Stimulated activated memory B cell treated with anti-CD40 and anti-IgM and Interleukin-4, amounts not matched to agents 10 μg/mL and 1 μg/mL and 100 μg/mL, for 72 hours (primary cell): ENCODE measurements at places on chromosomes 3 and 15.

DNA sequence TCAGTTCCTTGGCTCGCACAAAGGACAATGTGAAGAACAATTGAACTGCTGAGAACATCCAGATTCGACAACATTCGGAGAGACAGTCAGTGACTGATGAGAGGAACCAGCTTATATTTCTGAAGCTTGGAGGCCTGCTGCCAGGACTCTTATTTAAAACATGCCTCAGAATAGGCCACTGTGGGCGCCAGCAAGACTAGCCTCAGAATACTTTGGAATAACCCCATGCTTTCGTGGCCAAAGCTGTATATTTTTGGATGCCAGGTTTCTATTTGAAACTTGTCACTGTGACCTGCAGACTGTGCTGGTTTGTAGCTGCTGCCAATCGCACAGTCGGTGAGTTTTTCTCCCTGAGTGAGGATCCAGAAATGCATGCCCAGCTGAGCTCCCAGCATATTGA, 129.9 kb upstream of the UBE3A start:
- no peak for ATAC-seq

- no peak for ATAC-seq
These were observed 46.3 kb upstream of the FLNB start for GRCh38 chr3:57961828-57962447.

DNA sequence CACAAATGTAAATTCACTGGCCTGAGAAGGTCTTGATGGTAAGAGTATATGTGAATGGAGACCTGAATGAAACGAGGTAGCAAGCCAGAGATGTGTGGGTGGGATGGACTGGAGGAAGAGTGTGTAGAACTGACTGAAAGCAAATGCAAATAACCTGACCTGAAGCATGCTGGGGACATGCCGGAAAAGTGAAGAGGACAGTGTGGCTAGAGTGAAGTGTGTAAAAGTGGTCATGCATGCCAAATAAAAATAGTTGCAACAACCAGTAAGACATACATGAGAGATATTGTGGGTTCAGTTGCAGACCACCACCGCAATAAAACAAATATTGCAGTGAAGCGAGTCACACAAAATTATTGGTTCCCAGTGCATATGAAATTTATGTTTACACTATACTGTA, 82.3 kb downstream of the LPP start:
- no peak for ATAC-seq

GRCh38 chr3:12472796-12473195, 11.5 kb upstream of the TSEN2 start:
- no peak for ATAC-seq
